AG04450 (cell line): ENCODE measurements at places on chromosomes 2 and 18.

DNA sequence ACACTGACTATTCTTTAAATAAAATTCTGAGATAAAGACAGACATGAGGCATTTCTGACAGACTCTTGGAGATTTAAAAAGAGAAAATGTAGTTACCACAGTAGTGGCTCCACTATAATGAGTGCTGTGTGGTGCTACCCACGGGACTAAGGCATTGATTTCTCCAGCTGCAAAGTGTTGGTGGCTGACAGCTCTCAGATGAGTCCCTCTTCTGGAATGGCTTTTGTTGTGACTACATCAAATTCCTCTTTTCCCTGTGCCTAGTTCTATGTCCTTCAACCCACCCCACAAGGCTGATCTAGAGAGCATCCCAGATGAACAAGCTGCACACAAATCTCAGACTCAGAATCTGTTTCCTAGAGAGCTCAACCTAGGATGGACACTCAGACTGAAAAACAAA is 884.8 kb upstream of the ZEB2 start:
- DNase-seq = no peak

GRCh38 chr2:171523088-171524017 is 1.1 kb downstream of the CYBRD1 start:
- DNase-seq = no peak

DNA sequence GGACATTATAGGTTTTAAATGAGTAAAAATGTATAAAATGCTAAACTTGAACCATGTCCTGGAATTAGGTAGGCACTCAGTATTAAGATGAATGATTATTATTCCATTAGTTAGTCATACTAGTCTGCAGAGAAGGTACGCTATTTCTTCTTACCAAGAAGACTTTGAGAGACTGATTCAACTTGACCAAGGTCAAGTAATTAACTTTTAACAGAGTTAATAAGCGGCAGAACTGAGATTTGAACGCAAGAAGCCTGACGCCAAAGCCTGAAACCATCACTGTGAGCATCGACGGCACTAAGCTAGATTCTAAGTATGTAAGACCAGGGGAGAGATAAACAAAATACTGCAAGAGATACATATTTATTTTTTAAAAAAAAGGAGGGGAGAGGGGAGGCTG is 2.6 kb downstream of the EVA1A start:
- no peak for DNase-seq

GRCh38 chr18:49026501-49027373 is 76.0 kb upstream of the SMAD7 start:
- DNase-seq = no peak

GRCh38 chr18:13500227-13500865 is 226.0 kb downstream of the FAM210A start:
- DNase-seq = no peak

- DNase-seq = no peak
Measured at GRCh38 chr2:171004833-171005232, 75.8 kb downstream of the GORASP2 start.

DNA sequence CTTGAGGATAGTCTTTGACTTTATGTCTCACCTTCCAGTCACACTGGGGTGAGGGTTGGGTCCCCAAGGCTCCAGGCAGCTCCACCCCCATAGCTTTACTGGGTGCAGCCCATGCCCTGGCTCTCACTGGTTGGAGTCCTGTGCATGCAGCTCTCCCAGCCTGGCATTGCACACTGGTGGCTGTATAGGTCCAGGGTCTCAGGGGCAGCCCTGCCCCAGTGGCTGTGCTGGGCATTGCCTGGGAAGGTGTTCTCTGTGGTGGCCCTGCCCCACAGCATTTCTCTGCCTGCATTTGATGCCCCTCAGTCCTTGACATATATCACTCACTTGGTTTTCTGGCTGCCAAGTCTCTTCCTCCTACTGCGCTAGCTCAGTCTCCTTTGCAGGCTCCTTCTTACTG is 21.2 kb downstream of the MPHOSPH10 start:
- DNase-seq = no peak

- DNase-seq = no peak
Measured at GRCh38 chr2:98804736-98805135, 73.8 kb upstream of the MGAT4A start.

- DNase-seq = peak; percentile 6
Measured at GRCh38 chr2:236862961-236863728, 222.5 kb upstream of the COPS8 start.

GRCh38 chr2:64035072-64035942 is 16.1 kb upstream of the VPS54 start:
- no peak for DNase-seq

GRCh38 chr2:238697193-238698071 is 150.5 kb upstream of the TWIST2 start:
- DNase-seq = no peak

- DNase-seq = no peak
Measured at GRCh38 chr2:63192889-63193774, 142.5 kb downstream of the OTX1 start.

GRCh38 chr2:224561234-224562005 is 23.7 kb downstream of the CUL3 start:
- no peak for DNase-seq

DNA sequence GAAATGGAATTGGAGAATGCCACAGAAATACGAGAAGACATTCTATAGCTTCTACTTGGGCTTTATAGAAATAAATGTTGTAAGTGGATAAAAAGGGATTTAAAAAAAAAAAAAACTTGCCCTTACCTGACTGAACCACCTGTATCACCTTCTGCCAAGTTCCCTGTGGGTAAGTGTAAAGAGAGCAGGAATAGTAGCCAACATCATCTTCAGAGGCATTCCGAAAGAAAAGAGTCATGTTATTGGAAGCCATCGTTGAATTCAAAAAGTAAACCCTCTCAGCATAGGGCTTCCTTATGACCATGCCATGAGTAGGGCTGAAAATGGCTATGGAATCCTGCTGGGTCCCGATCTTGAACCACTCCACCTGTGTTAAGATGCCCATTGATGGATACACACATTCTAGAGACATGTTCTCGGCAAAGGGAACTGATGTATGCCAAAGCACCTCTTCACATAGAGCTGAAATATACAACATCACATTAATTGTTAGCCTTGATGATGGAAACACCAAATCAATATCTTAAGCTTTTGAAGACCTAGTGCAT is 991 bp downstream of the CD226 start:
- no peak for DNase-seq

DNA sequence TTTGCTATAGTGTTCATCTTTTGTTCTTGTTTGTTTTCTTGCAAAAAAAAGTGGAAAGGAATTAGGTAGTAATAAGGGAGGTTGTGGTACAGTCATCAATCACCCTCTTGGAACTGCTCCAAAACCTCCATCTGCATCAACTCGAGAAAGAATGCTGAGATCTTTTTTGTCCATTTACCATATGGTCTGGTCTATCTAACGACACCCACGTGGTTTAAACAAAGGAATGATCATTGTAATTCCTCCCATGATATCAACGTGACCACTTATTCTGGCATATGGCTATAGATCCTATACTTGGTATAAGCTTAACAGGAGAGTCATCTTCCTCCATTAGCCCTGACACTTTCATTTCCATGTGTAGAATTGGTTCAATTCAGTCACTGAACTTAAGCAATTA is 1025.3 kb upstream of the NXPH2 start:
- no peak for DNase-seq

DNA sequence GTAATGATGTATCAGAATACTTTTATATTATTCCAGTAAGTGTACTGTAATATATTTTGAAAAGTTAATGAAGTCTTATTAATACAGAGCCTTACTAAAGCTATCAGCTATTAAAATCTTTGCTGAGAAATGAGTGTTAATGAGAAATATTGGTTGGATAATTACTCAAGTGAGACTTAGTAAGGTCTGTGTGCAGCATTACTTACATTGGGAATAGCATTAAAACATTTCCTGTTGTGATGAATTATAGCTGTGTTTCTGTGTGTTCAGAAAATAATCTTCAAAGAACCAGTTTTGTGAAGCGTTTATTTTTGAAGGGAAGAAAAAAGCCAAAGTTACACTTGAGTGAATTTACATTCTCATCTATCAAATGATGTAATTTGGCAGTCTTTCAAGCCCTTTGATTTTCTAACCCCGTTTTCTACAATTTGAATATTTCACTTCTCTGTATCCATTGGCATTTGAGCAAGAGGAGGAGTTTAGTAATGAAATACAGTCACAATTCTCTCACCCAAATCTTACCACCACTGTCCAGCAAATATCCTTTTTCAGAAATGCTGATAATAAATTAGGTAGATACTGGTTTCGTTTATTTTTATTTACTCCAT is 123.5 kb upstream of the BOD1L2 start:
- DNase-seq = no peak

DNA sequence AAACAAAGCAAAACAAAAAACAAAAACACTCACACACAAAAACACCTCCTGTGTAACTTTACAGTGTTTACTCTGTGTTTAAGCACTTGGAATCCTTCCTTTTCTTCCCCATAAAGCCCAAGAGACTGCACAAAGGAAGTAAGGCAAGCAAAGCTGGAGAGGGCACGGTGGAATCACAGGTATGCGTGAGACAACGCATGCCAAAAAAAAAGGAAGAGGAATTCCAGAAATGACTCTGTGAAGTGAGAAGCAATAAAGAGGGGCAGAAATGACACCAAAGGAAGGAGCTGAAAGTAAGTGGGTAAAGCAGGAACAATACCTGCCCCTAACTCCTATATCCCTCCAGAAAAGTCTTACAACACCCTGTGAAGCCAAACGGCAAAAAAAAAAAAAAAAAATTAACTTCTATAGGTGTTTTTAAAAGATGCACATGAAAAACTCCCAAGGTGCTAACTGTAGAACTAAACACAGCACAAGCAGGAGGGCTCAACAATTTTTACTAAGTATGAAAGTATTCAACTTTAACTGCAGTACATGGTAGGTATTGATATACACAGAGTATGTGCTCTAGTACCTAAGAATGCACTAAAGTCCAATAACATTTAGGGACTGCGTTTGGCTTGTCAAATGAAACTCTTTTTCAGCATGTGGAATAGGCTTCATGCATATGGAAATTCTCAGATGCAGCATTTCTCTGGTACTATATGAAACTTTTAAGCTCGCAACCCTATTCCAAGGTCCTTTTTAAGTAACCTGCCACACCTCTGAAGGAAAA is 9.1 kb downstream of the RND3 start:
- no peak for DNase-seq

- no peak for DNase-seq
Measured at GRCh38 chr2:231489990-231490389, 25.7 kb upstream of the NCL start.

- no peak for DNase-seq
Measured at GRCh38 chr2:136126021-136126420, 8.1 kb upstream of the CXCR4 start.

DNA sequence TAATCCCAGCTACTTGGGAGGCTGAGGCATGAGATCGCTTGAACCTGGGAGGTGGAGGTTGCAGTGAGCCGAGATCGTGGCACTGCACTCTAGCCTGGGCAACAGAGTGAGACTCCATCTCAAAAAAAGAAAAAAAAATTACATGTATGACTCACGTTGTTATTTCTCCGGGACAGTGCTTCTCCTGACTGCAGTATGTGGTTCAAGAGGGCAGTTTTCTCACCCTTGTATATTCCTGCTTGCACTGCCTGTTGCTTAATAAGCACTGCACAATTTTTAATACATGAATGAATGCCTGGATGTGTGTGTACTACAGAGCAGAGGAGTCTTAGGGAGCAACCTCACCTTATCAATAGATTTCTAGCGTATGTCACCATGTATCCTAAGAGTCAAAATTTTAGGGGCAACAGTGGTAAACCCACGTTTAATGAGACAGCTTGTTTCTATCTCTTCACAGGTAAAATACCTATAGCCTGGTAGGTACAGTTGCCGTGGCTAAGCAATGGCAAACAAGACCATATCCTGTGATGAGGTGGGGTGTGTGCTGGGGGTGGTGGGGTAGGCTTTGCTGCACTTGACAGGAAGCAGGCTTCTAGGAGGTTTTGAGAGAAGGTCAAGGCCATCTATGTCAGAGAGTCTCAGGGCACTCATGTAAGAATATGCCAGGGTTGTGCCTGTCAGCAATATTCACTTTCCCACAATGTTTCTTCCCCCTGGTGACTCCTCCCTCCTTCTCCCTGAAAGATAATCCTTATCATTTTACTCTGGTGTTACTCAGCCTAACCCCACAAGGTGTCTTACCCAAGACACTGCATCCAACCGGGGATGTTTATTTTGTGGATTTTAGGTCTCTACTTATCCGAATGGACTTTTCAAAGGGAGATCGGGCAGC is 36.9 kb upstream of the MEX3C start:
- no peak for DNase-seq

- DNase-seq = no peak
Measured at GRCh38 chr2:168138374-168138773, 109.0 kb downstream of the STK39 start.

DNA sequence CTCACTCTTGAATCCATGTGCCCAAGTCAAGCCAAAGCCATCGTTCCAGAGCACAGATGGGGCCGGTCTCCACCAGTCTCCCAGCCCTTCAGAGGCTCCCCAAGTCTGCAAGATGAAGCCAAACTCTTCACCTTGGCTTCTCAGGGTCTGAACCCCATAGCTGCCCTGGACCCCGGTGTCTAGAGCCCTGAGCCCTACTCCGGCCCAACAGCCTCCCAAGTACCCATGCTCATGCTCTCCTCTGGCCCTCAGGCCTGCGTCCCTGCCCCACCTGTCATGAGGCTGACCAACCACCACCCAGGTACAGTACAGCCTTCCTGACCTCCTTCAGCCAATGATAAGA is 46.0 kb downstream of the ZNF516 start:
- DNase-seq = no peak

GRCh38 chr2:168713325-168713724 is 89.1 kb upstream of the NOSTRIN start:
- DNase-seq = no peak

DNA sequence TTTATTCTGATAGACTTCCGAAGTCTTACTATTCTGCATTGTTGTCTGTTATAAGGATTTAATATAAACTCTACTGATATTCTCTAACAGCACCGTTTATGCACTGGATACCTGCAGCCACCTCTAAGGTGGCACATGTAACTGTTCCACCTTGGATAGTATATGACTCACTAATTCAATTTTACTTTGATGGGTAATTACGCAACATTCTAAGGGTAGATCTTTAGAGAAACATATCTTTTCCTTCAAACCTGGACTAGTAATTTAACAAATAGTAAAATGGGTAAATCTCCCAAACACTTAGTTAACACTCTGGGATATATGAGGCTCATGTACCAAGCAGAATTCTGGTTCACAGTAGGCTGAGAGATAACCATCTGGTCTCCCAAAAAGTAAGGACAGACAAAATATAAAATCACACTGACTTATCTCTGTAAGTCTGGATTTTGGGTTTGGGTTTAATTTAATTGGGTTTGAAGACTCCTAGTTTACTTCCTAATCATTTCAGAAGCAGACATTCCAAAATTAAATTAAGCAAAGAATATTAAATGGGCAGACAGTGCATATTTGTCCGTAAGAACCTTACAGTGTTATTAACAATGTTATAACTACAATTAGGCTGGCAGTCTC is 414.8 kb downstream of the TGIF1 start:
- no peak for DNase-seq

DNA sequence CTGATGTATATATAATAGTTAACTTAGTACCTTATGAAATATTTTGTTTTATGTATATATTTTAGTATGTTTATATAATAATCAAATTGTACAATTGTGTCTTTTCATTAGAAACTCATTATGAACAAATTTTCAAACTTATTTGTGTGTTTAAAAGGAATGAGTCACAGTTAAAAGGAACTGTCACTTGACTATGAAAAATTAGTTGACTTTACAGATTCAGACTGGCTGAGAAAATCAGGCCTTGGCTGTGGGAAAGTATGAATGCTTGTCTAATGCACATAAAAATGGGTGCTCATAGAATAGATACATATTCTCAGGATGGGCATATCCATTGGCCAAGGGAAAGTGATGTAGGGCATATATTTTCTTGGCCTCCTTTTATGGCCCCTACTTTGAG is 576.8 kb downstream of the SATB2 start:
- DNase-seq = no peak

GRCh38 chr2:235793163-235793752 is 299.4 kb downstream of the AGAP1 start:
- no peak for DNase-seq
